ENCODE measurements at places on chromosomes 5 and 9.

- no peak for DNase-seq
These were observed 438.6 kb upstream of the MPDZ start for GRCh38 chr9:13718086-13718485.

DNA sequence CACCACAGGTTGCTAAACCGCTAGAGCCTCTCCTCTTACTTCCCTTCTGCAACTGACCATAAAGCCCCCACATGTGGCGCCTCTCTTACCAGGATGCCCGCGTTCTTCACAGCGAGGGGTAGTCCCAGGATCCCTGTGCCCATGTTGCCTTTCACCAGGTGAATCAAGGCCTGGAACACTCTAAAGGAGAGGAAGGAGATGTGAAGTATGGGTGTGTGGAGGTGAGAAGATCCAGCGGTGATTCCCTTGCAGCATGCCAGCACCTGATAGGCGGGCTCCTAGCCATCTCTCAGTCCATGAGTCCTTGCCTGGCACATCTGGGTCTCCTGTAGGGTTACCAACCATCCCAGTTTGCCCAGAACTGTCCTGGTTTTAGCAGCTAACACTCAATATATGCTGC is 3.3 kb downstream of the SLC36A2 start:
- DNase-seq: no peak

- no peak for DNase-seq
These were observed 161.8 kb upstream of the IRX2 start for GRCh38 chr5:2913281-2913680.

DNA sequence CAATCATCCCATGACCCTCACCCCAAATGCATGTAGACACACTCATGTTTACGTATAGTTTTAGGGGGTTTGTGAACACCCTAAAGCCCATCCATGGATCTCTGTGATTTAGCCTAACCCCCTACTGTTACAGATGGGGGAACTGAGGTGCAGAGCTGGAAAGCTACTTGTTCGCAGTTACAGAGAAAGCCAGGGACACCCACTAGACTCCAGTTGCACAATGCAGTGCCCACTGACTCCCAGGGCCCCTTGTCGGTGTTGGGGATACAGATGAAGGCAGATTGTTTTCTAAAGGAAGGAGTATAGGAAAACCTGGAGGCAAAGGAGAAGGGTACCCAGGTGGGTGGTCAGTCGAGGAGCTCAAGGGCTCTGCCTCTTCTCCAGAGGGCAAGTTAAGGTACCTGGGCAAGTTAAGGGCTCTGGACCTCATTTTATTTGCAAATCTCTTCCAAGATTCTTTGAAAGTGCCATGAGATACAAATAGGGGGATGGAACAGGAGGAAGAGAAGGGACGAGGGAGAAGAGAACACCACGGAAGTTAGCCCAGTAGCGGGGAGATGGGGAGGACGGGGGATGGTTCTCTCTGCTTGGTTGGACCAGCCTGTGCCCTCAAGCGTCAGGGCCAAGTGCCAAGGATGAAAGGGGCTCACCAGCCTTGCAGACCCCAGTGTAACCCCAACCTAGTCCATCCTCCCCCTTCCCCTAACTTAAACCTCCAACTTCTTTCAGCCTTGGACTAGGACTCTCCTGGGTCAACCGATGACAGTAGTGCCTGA is 958 bp downstream of the MYOZ3 start:
- DNase-seq: no peak

- peak; percentile 65 for DNase-seq
These were observed 1.0 kb downstream of the ADAMTS19 start for GRCh38 chr5:129460936-129461710.

DNA sequence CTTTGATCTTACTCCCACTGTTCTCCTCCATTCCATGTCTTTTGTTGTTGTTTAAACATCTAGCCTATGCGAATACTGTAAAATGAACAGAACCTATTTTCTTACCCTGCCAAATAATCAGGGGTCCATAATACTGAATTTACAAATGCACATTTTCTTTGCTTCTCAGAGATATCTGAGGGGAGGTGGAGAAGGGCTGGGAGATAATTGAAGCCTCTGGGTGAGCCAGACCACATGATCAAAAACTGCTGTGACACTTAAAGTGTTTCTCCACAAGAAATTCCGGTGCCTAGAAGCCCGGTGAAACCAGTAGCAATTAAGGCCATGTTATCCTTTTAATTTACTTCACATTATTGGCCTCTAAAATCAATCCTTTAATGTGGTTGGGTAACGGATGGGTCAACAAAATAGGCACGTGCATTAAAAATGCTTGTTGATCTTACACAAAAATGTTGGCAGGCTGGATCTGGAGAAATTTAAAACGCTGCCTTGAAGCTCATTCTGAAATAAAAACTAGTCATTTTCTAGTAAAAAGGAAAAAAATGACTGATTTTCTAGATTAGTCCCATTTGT is 10.8 kb downstream of the SEMA6A start:
- DNase-seq: no peak

DNA sequence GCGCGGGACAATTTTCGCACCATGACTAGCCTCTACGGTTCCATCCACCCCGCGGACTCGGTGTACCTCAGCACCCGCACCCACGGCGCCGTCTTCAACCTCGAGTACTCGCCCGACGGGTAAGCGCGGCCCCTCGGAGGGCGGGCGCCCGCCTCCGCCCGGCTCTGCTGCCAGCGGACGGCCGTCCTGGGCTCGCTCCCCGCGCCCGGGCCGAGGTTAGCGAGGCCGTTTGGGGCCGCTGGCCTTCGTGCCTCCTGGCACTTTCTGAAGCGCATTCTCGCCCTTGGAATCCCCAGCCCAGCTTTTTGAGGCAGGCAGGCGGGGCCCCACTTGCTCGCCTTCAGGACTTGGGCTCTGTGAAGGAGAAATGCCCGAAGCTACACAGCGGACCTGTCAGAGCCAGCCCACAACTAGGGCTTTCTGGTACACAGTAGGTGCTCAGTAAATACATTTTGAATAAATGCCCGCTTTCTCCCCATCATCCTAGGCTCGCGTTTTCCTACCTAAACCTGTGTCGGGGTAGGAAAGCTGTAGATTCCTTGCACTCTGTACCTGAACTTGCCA is 772 bp downstream of the DCAF10 start:
- DNase-seq: no peak

- no peak for DNase-seq
These were observed 159.8 kb downstream of the SLF1 start for GRCh38 chr5:94778299-94778698.

DNA sequence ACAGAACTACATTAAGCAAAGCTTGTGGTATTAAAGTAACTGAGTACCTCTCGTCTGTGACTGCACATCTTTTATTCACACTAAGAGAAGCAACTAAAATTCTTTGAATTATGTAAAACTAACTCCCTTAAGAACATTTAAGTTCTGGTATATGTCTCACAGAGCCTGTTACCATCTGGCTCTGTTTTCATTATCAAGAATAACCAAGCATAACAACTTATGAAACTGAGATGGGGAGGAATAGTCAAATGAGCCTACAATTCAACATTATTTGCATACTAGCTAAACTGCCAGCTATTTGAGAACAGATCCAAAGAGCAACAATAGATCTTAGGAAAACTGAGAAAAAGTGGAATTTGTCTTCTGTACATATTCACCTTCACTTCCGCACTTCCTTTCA is 25.3 kb upstream of the ISOC1 start:
- no peak for DNase-seq

- no peak for DNase-seq
These were observed 2.2 kb downstream of the GPX3 start for GRCh38 chr5:151022511-151023018.

DNA sequence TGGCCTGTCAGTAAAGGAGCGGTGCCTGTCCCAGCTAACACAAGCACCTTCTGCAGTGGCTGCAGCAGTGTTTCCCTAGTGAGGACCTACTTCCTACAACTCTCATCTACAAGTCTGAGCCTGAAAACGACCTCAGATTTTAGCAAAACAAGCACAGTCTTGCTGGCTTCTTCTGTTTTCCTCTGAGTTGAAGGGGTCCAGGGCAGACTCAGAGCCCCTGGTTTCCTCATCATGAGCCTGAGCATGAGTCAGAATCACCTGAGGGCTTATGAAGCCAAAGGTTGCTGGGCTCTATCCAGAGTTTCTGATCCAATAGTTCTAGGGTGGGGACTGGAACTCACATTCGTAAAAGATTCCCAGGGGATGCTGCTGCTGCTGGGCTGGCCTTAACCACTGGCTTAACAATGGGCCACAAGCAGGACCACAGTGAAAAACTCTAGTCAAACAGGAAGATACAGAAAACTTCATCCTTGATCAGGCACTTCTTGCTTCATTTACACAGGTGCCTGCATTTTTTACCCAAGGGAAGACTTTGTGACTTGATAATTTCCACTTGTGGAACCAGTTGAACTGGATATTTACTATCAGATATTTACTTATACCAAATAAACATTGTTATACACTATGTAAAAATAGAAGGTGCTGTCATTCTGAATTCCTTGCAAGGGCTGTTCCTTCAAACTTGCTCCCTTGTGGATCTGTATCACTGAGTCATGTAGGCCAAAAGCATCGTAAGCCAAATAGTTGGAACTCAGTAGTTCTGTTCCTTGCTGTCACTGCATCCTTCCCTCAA is 4.3 kb upstream of the ACER2 start:
- DNase-seq: no peak

GRCh38 chr5:135085133-135085935 is 51.3 kb upstream of the PITX1 start:
- no peak for DNase-seq

DNA sequence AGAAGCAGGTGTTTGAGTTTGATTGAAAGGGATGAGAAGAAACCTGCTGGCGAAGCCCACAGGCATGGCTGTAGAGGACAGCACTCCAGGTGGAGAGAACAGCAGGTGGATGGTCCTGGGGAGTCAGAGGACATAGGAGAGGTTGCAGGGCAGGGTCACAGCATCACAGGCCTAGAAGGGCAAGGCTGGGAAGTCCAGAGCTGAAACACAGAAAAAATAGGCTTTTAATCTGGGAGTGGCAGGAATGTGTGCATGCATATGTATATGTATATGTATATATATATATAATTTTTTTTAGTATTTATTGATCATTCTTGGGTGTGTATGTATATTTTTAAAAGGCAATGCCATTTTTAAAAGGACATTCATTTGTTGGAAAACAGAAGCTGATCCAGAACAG is 118.4 kb downstream of the ADAMTS16 start:
- DNase-seq: no peak

DNA sequence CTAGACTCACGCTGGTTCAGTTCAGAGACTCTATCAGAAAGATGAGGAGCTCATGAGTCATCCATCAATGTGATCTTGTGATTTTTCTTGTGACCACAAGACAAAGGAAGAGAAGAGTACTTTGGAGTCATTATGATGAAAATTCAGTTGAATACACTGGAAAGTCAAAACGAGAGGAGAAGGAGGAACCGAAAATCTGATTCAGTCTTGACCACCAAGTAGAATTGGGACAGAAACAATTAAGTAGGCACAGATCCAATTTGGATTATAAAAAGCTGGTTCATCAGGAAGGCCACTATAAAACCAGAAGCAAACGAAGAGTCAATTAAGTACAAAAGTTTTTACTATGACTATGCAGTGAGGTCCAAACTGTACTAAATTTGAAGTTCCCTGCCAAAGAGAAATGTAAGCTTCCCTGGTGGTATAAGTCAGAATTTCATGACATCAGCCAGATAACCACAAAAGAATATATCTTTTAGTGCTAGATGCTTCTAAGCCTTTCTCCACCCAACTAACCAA is 90.9 kb downstream of the THBS4 start:
- no peak for DNase-seq

DNA sequence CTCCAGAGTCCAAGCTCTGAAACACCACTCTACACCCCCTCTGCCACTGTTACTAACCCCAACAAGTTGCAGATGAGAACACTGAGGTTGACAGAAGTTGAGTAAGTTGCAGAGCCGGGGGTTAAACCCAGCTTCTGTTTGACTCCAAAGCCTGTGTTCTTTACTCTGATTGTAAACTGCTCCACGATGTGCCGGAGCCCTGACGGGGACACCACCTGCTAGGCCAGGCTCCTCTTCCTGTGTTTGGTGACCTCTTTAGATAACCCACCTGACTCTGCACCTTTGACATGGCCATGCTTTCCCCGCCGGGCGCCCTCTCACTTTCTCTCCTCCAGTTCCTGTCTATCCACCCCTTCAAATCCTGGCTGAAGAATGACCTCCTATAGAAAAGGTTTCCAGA is 96.7 kb downstream of the PAX5 start:
- DNase-seq: no peak

DNA sequence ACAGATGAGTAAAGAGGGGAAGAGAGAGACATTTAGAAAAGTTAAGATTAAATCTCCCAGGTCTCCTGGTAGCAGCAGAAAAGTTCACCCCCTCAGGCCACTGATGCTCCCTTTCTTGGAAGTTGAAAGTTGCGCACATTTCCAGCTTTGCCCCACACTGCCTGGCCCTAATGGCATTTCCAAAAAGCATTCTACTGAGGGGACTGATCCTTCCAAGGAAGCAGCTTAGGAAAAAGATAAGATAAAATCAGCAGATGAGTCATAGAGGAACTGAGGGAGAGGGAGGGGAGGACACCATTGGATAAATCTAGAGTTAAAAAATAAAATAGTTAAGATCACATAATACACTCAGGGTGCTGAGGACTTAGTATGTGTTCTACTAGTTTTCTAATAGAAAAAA is 67.6 kb upstream of the SLC12A2 start:
- DNase-seq: no peak

DNA sequence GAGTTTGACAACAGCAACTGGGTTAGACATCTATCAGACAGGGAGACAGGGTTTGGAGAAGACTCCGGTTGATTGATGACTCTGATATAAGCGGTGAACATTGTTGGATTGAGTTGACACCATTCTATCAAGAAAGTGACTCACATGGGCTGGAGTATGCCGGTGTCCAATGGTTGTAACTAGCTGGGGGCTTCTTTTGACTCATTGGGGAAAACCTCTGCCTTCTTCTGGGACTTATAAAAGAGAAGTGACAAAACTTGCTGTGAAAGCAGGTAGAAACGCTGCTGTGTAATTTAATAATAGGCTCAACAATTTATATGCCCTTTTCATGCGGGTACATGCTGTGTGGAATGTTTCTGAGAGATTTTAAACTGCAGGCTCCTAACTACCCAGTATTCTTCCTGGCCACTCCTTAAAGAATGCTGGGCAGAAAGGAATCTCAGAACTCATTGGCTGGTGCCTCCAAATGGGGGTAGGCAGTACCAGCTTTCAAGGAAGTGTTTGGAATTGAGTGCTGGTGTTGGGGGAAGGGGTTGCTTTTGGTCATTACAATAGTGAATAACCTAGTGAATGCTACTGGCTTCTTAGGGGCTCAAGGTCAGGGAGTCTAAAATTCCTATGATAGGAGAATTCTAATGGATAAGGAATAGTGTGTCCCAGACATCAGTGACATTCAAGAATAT is 43.9 kb downstream of the FYB1 start:
- no peak for DNase-seq
